ENCODE measurements at places on chromosomes 12 and 14. TPM values are rescaled to one million over a fixed set of nuclear protein-coding genes. Genes with fewer than 3 reads are reported as not detected.

- no peak for DNase-seq
These were observed 129.8 kb downstream of the TBX5 start for GRCh38 chr12:114275932-114276785.

Gene MMP17
- total RNA-seq, result 9.9 TPM

DNA sequence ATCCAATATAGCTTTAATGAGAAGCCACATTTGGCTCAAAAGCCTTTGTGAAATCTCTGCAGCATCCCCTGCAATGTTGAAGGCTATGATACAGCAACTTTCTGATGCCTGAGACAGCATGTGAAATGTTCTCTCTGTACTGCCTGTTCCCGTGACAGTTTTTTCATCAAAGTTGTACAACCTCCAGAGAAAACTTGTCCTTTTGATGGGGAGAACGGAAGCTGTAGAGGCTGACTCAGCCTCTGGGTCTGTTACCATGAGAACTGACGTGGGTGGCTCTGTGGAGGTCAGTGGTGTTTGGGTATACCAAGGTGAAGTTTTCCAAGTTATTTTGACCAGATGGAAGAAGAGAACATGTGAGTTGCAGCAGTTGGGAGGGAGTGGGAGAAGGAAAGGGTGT lies 17.0 kb downstream of the SLC4A8 start:
- no peak for DNase-seq

GRCh38 chr12:108146035-108146893 lies 17.2 kb downstream of the WSCD2 start:
- DNase-seq, result no peak

- DNase-seq, result no peak
These were observed 53.7 kb downstream of the KCNC2 start for GRCh38 chr12:75155962-75156361.

- no peak for DNase-seq
These were observed 15.3 kb downstream of the MEG3 start for GRCh38 chr14:100841066-100841760.

Gene SMAGP
- total RNA-seq, result 9.8 TPM
